Fibroblast of skin of scalp (primary cell): ENCODE measurements at places on chromosomes 16 and 17.

GRCh38 chr17:74864866-74865395 lies 5.2 kb upstream of the GRIN2C start:
- DNase-seq: peak; percentile 63

DNA sequence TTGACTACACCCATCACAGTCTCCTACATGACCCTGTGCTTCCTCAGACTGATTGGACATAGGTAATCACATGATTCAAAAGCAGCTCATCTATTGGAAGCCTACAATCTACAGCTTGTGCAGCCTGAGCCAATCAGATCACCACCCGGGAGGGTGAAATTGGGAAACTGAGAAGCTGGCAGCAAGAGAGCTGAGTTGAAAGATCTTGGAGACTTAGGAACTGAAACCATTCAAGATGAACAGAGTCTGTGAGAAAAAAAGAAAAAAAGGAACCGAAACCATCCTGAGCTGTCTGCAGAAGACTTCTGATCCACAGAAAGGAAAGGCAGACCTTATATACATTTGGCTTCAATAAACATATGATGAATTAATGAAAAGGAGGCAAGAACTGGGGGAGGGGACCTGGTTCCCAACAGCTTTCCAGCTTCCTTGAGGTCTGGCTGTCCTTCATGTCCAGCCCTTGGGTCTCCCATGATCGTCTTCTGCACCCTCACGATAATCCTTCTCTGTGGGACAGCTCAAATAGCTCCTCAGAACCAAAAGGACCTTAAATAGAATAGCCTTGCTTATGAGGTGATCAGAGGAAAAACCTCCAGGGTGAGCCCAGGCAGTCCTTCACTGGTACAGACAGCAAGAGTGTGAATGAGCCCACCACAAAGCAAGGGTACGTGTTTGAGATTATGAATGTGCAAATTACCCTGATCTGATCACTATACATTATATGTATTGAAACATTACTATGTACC lies 32.6 kb downstream of the PLXDC1 start:
- DNase-seq: no peak

DNA sequence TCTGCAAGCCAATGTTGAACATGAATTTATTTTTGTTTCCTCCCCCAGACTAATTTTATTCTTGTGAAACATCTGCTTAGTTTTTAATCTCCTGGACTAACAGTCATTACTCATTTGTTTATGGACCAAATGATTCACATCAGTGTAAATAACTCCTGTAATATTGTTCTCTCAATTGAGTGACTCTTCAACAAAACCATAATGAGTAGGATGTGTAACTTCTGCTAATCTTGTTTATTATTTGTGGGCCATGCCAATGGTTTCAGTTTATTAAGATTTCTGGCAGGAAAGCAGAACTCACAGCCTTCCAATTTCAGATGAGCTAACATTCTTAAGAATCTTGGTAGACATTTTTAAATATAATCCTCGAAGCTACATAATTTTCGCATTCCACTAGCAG lies 1216.3 kb upstream of the GOT2 start:
- DNase-seq: no peak

DNA sequence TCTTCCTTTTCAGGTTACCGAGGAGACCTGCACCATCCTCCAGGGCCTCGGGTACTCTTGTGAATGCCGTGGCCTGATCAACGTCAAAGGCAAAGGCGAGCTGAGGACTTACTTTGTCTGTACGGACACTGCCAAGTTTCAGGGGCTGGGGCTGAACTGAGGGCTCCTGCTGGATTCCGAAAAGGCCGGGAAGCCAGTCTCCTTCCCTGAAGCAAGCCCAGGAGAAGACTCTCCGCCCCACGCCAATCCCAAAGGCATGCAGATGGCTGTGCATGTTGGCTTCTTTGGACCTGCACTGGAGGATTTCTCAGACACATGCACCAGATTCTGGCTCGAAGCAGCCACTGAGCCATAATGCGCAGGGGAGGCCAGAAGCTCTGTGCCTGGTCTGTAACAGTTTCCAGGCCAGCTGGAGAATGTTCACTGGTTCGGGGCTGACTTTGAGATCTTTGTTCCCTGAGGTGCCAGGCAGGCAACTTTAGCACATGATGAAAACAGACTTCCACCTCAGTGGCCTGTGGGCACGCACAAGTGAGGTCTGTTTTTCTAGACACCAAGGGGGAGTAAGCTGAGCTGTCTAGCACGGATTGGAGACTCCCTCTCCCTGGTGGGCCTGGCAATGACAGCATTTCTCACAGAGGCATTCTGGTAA lies 49.1 kb downstream of the ADCY7 start:
- no peak for DNase-seq

GRCh38 chr17:72354071-72354470 lies 233.3 kb downstream of the SOX9 start:
- DNase-seq: no peak

DNA sequence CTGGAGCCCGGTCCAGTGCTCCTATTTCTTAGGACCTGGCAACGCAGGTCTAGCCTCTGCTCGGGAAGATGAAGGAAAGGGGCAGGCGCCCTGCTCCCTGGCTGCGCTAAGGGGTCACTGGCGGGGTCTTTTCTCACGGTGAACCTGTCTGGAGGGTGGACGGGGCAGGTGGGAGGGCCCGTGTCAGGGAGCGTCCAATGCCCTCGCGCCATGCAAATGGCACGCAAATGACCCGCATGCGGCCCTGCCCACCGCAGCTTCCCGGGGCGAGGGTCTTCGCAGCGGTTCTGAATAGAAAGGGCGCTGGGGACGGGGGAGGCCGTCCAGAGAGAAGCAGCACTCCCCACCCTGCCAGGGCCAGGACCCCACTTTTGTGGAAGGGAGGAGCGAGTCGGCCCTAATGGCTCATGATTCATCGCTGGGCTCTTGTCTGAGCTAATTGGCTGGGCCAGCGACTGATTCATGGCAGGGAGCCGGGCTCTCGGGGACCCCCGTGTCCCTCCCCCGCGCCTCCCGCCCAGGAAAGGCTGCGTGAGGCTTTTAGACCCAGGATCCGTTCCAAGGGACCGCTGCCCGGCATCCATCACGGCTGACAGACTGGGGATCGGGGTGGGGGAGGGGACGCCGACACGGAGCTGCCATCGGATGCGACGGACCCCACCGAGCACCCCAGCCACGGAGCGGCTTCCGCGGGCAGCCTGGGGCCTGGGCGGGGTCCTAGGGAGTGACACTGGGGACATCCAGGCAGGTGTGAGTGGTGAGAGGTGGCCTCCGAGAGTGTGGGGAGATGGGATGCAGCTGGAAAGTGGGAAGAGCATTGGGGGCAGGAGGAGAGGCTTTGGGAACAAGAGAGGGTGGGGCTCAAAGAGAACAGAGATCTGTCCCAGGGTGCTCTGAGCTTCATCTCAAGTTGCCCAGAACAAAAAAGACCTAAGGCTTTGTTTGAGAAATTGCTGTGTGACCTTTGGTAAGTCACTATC lies 25.0 kb upstream of the NGFR start:
- no peak for DNase-seq

DNA sequence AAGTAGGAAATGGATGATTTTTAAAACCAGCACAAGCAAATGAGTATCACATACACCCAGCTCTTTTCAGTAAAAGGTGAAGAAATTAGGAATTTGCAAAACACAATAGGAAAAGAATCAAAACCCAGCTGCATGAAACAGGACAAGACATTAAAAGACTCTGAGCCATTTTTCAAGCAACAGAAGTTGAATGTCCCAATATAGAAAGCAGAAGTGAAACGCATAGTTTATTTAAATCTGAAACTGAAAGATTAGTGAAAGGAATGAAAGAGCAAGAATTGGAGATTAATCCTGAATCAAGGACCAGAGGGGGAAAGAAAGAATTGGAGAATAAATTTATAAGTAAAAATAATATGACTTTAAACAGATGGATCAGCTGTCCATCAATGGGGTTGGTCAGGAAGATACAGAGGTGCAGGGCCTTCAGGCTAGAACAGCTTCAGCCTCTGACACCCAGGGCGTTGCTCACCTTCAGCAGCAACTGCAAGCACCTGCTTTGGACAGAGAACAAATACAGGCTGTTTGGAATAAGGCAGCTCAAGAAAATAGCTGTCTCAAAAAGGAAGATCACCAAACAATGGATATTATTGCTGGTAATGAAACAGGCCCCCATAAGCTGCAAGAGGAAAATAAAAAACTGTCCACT lies 3.9 kb upstream of the ARHGAP17 start:
- DNase-seq: no peak
